ENCODE measurements at places on chromosomes 5 and 9.

- DNase-seq = no peak
Measured at GRCh38 chr9:125359011-125359410, 97.4 kb downstream of the GAPVD1 start.

DNA sequence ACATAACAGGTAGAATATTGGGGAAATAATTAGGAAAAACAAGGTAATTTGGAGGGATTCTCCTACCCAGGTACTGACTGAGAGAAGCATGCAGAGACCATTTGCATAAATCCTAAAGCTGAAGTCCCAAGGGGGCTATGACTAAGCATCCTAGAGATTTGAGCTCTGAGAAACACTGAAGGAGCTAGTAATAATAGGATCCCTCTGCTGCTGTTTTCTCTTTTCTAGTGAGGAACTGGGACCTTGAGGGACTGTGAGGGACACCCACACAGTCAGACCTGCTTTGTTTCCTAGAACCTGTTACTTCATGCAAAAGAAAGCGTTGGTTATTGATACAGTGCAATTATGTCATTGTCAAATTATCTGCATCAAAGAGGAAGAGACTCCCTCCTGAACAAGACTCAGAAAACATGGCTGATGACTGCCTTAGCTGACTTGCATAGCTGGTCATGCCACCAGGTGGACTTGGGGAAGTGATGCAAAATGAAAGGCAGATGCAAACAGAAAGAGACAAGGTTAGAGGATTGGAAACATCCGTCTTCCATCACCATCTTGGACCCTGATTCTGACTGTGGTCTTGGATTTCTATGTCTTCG is 335.4 kb downstream of the NTRK2 start:
- DNase-seq = no peak

DNA sequence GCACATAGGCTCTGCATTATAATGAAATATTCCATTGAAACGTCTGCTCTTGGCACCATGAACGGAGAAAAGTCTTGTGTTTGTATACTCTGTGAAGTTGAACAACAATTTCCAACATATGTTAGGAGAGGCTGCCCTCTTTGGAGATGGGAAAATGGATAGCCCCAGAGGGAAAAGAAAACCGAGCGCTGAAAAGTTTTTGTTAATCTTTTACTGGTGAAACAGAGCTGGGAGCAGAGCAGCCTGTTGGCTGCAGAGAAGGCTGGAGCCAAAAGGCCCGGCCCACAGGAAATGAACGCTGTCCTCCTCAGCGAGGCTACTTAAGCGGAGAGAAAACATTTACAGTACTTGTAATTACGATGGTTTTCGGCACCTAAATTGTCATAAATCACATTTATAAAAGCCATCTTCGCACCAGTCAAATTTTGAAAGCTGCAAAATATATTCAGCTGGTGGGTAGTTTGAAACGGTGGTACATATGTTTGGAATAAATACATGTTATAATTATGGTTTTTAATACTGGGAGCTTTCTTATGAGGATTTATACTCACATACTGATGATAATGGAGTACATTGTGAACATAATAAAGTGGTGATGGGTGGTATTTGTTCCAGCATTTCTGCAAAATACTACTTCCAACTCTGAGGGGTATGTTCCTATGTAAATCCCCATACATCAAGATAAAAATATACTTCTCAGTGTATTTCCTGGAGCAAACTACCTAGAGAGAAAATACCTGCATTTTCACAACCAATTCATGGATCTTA is 129.6 kb upstream of the CNTLN start:
- DNase-seq = no peak

DNA sequence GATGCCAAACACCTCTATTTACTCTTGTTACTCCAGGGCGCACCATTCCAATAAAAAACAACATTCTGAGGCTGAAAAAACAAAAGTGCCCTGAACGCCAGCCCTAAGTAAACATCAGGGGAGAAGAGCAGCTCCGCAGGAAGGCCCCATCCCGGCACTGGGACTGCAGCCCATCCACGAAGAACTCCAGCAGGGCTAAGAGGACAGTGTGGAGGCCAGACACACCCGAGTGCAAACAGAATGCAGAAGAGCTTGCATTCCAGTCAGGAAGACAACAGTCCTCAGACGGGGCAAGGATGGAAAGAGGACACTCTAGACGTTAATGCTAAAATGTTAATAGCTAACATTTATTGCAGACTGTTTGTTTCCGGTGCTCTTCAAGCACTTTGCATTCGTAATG is 33.0 kb downstream of the FAM240B start:
- no peak for DNase-seq

GRCh38 chr9:137506702-137507171 is 43.5 kb downstream of the PNPLA7 start:
- no peak for DNase-seq

DNA sequence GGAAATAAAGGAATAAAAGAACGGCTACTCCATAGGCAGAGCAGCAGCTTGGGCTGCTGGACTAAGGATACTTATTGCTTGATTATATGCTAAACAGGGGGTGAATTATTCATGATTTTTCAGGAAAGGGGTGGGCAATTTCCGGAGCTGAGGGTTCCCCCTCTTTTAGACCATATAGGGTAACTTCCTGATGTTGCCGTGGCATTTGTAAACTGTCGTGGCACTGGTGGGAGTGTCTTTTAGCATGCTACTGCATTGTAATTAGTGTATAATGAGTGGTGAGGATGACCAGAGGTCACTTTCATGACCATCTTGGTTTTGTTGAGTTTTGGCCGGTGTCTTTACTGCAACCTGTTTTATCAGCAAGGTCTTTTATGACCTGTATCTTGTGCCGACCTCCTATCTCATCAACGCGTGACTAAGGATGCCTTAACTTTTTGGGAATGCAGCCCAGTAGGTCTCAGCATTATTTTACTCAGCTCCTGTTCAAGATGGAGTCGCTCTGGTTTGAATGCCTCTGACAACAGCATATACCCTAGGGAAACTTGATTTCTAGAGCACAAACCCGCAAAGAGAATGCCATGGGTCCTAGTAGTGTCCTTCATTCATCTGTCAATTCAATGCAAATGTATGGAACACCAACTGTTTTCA is 47.8 kb upstream of the PWWP2A start:
- DNase-seq = no peak

- DNase-seq = no peak
Measured at GRCh38 chr5:147643142-147643541, 133.3 kb upstream of the DPYSL3 start.

DNA sequence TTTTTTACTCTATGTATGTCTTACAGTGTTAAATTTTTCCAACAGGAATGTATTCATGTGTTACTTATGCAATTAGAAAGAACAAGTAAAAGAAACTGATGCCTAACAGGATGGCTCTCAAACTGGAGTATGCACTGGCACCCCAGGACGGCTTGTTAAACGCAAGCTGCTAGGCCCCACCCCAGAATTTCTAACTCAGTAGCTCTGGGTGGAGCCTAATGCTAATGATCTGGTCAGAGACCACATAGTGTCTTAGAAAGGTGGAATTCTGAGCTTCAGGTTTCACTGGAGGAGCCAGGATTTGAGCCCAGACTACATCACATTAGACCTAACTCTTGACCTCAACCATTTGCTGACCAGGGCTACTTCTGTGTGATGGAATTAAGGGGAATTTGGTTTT is 34.4 kb downstream of the SHC3 start:
- no peak for DNase-seq

- DNase-seq = no peak
Measured at GRCh38 chr9:68547417-68547816, 6.7 kb upstream of the TMEM252 start.

GRCh38 chr9:125517577-125517976 is 189.4 kb downstream of the MAPKAP1 start:
- no peak for DNase-seq

DNA sequence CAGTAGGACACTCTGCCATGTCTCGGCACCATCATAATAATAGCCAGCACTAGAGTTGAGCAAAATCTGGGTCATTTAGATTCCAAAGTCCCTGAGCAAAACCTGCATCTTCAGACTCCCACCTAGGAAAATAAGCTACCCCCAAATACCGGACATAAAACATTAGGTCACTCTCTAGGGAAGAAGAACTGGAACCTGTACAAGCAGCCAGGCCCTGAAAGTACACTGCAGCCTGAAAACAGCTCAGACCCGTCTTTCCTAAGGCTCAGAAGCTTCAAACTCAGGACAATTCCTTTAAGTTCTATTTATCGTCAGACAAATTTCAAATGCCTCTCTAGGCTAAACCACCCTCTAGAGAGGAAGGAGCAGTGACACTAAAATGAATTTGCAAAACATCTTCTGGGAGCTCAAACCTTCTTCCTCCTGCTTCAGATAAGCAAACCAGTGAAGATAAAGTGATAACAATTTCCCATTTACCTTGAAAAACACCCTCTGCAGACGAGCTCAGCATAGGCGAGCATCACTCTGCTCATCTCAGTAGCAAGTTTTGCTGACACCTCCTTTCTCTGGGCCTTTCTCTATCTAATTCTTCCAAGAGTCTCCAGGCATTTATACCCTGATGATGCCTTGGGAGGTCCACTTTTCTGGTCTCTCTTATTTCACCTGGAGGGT is 34.0 kb downstream of the ADAM19 start:
- DNase-seq = no peak

- DNase-seq = no peak
Measured at GRCh38 chr5:73633060-73633459, 7.1 kb downstream of the ARHGEF28 start.

- DNase-seq = no peak
Measured at GRCh38 chr5:174675916-174676315, 48.5 kb upstream of the MSX2 start.

DNA sequence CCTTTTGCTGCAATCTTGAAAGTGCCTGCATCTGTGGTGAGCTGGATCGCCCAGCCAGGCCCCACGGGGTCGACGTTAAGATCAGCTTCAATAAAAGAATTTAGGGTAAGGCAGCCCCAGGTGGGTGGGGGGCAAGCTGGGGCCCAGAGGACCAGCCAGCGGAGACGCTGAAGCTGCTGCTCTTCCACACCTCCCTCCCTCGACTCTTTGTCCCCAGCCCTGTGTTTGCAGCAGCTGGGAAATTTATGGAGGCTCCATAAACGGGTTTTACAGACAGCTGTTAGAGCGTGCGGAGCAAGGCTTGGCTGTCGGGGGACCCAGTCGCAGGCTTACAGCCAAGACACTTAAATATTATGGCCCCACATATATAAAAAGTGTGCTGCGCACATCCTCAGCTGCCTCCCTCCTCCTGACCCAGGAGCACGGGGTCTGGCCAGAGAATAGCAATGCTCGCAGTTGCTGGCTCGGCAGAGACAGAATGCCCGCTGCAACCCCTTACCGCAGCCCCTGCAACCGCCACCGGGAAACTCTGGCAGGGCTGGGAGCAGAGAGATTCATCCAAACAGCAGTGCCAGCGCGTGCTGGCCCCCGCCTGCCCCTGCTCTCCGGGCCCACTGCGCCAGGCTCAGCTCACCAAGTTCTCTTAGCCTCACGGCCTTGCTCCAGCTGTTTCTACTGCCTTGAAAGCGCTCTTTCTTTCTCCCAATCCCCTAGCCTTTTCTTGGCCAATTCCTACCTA is 28.4 kb upstream of the MVB12B start:
- no peak for DNase-seq

DNA sequence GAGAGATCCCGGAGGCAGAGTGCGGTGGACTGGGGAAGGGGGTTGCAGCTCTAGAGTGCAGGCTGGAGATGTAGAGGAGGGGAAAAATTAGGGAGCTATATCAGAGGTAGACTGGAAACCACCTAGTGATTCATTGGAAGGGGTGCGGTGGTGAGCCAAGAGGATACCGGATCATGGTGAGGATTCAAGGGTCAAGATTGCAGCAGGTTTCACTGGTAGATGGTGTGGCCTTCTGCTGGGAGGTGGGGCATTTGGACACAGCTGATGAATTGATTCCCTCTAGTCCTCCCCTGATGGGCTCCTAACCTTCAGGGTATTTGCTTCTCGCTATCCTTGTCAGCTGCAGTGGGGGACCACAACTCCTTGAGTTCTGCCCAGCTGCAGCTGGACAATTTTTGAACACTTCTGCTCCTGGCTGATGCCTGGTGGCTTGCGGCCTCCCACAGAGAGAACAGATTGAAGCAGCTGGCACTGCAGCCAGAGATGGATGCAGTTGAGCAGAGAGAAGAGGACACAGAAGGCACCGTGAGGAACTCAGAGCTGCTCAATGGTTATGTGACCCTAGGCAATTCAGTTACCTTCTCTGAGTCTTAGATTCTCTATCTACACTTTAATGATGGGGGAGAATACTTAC is 134.4 kb upstream of the ABCA1 start:
- DNase-seq = no peak

GRCh38 chr9:73141282-73141681 is 10.4 kb upstream of the ANXA1 start:
- DNase-seq = no peak

DNA sequence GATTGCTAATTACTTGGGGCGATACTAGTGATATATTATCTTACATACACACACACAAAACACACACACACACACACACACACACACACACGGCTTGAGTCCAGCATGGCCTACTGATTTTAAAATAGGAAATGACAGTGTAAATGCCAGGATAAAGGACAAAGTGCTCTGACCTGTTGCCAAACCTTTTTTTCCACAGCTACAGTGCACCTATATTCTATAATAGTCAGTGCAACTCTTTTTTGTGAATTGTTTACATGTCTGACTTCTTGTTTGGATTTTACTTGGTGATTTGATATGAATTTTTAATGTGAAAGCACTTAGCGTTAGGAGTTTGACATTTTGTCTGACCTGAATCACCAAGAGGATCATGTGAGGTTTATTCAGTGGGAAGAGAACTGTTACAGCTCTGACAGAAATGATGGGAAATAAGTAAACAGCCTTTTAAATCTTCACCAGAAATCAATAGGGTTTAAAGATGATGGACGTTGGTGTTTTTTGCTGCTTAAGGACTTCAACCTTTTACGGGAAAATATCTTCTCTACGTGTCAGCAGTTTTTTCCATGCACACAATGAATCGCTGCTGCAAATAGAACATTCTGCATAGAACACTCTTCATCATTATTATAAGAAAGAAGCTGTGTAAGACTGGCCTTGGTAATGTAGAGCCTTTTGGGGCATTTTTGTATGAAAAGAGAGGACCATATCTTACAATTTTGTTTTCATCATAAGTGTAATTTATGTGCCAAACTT is 218.5 kb downstream of the RANBP17 start:
- DNase-seq = no peak
